CD4-positive, alpha-beta T cell (primary cell): ENCODE measurements at places on chromosomes 2 and 18.

DNA sequence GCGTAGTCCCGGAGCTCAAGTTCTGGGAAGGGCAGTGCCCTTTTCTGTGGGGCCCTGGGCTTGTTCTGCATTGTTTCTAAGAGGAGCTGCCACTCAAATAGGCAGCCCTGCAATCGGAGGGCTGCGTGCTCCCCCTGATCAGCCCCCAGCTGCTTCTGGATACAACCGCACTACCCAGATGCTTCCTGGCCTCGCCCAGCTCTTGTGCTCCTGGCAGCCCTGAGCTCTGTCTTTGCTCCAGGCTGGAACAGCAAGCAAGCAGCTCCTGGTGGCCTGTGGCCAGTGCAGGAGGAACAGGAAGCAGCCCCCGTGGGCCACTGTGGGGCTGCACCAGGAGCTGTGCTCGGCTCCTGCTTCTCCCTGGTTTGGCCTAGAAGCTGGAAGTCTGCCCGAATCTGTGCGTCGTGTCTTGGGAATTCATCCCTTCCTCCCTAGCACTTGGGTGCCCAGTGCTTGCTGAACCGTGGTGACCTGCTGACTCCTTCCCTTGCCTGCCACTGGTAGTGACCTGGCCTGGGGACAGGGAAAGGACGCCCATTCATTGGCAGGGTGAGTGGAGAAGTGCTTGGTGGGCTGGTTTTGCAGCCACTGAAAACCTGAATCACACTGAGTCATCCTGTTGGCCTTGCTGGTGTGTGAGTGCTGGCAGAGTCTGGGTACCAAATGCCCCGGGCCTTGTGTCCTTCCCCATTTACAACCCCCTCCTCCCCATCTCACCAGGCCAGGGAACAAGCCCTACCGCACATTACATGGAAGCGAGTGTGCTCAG is 27.3 kb upstream of the NTSR2 start:
- DNase-seq = peak; percentile 60

- no peak for DNase-seq
Measured at GRCh38 chr18:78813936-78814710, 165.5 kb upstream of the SALL3 start.

DNA sequence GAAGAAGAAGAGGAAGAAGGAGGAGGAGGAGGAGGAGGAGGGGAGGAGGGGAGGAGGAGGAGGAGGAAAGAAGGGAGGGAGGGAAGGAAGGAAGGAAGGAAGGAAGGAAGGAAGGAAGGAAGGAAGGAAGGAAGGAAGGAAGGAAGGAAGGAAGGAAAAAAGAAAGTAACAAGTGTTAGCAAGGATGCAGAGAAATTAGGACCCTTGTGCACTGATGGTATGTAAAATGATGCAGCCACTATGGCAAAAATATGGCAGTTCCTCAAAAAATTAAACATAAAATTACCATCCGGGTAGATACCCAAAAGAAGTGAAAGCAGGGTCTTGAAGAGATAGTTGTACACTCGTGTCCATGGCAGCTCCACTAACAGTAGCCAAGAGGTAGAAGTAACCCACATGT is 67.4 kb downstream of the DYM start:
- DNase-seq = no peak

DNA sequence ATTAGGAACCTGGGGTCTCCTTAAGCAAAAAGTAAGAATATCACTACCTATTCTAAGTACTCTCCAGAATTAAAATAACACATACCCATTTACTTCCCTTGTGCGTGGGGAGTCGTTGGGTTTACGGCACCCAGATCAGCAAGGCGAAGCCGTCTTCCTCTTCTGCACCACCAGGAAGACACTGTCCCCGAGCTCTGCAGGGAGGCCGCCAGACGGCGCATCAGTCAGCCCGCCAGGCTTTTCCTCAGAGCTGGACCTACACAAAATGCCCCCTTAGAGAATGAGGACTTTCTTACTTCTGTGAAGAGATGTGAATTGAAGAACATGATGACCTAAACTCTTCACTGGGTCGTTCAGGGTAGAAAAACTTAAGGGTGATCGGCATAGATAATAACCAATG is 526.5 kb downstream of the GALR1 start:
- DNase-seq = no peak

DNA sequence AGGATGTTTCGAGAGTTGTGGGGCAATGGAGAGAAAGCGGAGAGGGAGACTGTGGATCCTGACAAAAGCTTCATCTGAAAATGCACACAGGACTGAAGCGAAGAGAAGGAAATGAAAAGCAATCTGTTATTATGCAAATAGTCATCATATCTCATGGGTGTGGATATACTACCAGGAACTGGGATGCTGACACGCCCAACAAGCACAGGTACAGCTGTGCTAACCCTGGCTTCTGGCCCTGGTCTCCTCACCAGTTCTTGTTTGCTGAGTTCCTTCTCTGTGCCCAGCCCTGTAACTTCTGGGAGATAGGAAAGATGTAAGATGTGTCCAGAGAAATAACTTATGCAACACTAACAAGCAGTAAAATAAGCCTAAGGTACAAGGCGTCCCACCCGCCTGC is 358.8 kb downstream of the CMPK2 start:
- DNase-seq = no peak

GRCh38 chr2:221289389-221289788 is 282.7 kb downstream of the EPHA4 start:
- DNase-seq = no peak

DNA sequence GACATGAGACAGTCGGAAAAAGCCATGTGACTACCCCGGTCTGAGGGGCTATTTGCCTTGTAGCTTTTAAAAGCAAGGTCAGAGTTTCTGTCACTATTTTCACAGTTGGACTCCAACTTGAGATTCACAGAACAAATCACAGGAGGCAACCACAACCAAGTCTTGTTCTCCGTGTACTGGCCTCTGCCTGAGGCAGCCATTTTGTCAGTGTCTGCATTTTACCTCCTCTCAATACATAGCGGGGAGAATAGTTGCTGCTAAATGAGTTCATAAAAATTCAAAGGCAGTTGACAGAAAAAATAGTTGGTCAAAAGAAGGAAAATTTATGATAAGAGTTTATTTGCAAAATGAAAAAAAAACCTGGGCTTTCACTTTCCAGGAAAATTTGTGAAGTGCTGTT is 501.4 kb downstream of the CCDC85A start:
- DNase-seq = no peak

DNA sequence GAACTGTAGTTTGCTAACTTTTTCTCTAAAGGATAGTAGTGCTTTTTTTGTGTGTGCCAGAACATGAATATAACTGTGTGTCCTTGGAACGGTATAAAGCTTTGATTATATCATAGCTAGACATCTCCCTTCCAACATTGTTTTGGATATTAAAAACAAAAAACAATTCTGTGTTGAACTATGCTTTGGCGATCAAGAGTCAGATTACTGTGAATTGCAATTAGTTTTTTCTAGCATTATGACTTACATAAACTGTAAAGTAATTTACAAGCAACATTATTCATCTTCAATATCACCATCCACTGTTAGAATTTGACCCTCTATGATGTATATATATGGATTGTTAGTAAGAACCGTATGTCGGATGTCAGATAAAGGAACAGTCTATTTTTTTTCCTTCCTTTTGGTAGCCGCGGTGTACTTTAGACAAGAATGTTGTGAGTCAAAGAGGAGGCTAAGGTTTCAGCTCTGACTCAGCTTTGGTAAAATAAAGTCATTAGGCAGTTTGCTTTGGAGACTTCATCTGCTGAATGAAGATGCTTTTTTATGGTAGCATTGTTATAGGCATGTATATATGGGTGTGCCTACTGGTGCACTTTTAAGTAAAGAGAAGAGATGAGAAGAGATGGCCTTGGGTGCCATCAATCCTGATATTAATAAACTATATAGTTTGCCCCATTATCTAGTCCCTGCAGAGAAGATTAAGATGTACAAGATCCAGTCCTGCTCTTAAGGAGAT is 76.4 kb downstream of the LTBP1 start:
- DNase-seq = no peak

DNA sequence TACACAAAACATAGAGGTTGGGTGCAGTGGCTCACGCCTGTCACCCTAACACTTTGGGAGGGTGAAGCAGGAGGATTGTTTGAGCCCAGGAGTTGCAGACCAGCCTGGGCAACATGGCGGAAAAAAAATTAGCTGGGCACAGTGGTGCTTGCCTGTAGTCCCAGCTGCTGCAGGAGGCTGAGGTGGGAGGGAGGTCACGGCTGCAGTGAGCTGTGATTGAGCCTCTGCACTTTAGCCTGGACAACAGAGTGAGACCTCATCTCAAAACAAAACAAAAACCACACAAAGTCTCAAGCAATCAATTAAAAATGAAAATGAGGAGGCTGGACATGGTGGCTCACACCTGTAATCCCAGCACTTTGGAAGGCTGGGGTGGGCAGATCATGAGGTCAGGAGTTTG is 4.9 kb downstream of the NOP58 start:
- DNase-seq = no peak
